A549 treated with Hydrocortisone at 1 μM for 4 hours (cell line): ENCODE measurements at places on chromosomes 11 and 22. TPM values are rescaled to one million over a fixed set of nuclear protein-coding genes. Genes with fewer than 3 reads are reported as not detected.

Gene SSRP1
- 199 to 265 TPM (median 217 TPM) in 5 replicates for total RNA-seq

Gene ARHGAP42
- total RNA-seq = 4.1 to 5.6 TPM (median 4.8 TPM) in 5 replicates

Gene DRICH1
- 0.10 to 0.36 TPM (median 0.22 TPM) in 3 of 5 replicates, not detected in the others for total RNA-seq

Gene C1QTNF5
- total RNA-seq = not detected in 5 replicates

Gene SLC1A2
- 0.01 to 0.14 TPM (median 0.06 TPM) in 5 replicates for total RNA-seq

Gene ELMOD1
- 0.05 to 0.26 TPM (median 0.20 TPM) in 5 replicates for total RNA-seq

Gene CHRDL2
- 2.7 to 5.4 TPM (median 4.6 TPM) in 5 replicates for total RNA-seq

Gene ART1
- not detected in 5 replicates for total RNA-seq

Gene BCO2
- total RNA-seq = 0.96 to 1.2 TPM (median 1.1 TPM) in 5 replicates

Gene DBX1
- not detected in 5 replicates for total RNA-seq

Gene ANKK1
- 0.03 to 0.11 TPM (median 0.05 TPM) in 3 of 5 replicates, not detected in the others for total RNA-seq

Gene NXPE4
- total RNA-seq = not detected in 5 replicates

Gene ASCL2
- total RNA-seq = not detected in 5 replicates

Gene RAC2
- 0.09 to 0.25 TPM (median 0.21 TPM) in 5 replicates for total RNA-seq

Gene PRRG4
- total RNA-seq = 1.6 to 1.8 TPM (median 1.6 TPM) in 5 replicates

Gene XKR3
- not detected in 5 replicates for total RNA-seq

Gene RIC3
- total RNA-seq = 1.8 to 2.8 TPM (median 2.3 TPM) in 5 replicates

Gene SLC35F2
- 39.2 to 57.9 TPM (median 42.6 TPM) in 5 replicates for total RNA-seq

Gene FXYD6
- total RNA-seq = 0.30 to 0.50 TPM (median 0.39 TPM) in 5 replicates

Gene FAM83F
- total RNA-seq = not detected in 5 replicates

Gene OR9Q2
- total RNA-seq = not detected in 5 replicates

Gene POU2AF1
- total RNA-seq = not detected in 5 replicates

Gene B4GALNT4
- total RNA-seq = 11.1 to 17.5 TPM (median 15.4 TPM) in 5 replicates

Gene STIM1
- total RNA-seq = 23.7 to 28.1 TPM (median 26.1 TPM) in 5 replicates

Gene KDELR3
- 16.8 to 20.6 TPM (median 19.8 TPM) in 5 replicates for total RNA-seq

Gene PNPLA3
- total RNA-seq = 0.70 to 1.0 TPM (median 0.83 TPM) in 5 replicates

Gene DRD2
- 0.15 TPM in 1 of 5 replicates, not detected in the others for total RNA-seq

Gene ANGPTL5
- total RNA-seq = 0.06 to 0.14 TPM (median 0.11 TPM) in 4 of 5 replicates, not detected in the other

Gene PRODH
- 1.1 to 1.6 TPM (median 1.3 TPM) in 5 replicates for total RNA-seq

Gene DNAJB7
- not detected in 5 replicates for total RNA-seq
